ENCODE measurements at places on chromosomes 7 and 10. TPM values are rescaled to one million over a fixed set of nuclear protein-coding genes. Genes with fewer than 3 reads are reported as not detected.

DNA sequence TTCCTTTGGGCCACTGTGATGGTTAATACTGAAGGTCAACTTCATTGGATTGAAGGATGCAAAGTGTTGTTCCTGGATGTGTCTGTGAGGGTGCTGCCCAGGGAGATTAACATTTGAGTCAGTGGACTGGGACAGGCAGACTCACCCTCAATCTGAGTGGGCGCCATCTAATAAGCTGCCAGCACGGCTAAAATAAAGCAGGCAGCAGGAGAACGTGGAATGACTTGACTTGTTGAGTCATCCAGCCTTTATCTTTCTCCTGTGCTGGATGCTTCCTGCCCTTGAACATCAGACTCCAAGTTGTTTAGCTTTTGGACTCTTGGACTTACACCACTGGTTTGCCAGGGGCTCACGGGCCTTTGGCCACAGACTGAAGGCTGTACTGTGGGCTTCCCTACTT is 1046.9 kb downstream of the TYW1 start:
- no peaks in the 10 kb centered on the region for H3K27me3 ChIP-seq
- no peak for DNase-seq
- no peak overlapping the region for H3K27ac ChIP-seq
- no peaks in the 10 kb centered on the region for H3K4me1 ChIP-seq
- no peak overlapping the region for H3K4me3 ChIP-seq
- H3K36me3 ChIP-seq: no peaks in the 10 kb centered on the region

GRCh38 chr10:69213591-69214311 is 6.4 kb upstream of the HKDC1 start:
- peaks cover 58% of the 10 kb centered on the region for H3K4me1 ChIP-seq
- H3K4me3 ChIP-seq: no peak overlapping the region
- no peaks in the 10 kb centered on the region for H3K27me3 ChIP-seq
- H3K27ac ChIP-seq: no peak overlapping the region

- H3K4me1 ChIP-seq: no peaks in the 10 kb centered on the region
- DNase-seq: no peak
- no peak overlapping the region for H3K27ac ChIP-seq
- H3K27me3 ChIP-seq: peaks cover 50% of the 10 kb centered on the region
- no peak overlapping the region for H3K4me3 ChIP-seq
These were observed 17.9 kb downstream of the PLPP4 start for GRCh38 chr10:120474956-120475355.

GRCh38 chr10:5284311-5285057 is 80.3 kb upstream of the UCN3 start:
- no peak overlapping the region for H3K4me3 ChIP-seq
- H3K36me3 ChIP-seq: no peaks in the 10 kb centered on the region
- H3K27ac ChIP-seq: no peak overlapping the region
- H3K4me1 ChIP-seq: peaks cover 33% of the 10 kb centered on the region
- H3K27me3 ChIP-seq: no peaks in the 10 kb centered on the region

GRCh38 chr7:39073432-39073831 is 95.7 kb downstream of the POU6F2 start:
- no peak for DNase-seq
- H3K27me3 ChIP-seq: no peaks in the 10 kb centered on the region
- no peaks in the 10 kb centered on the region for H3K4me1 ChIP-seq
- no peak overlapping the region for H3K4me3 ChIP-seq
- no peak overlapping the region for H3K27ac ChIP-seq

- H3K27ac ChIP-seq: no peak overlapping the region
- no peaks in the 10 kb centered on the region for H3K36me3 ChIP-seq
- no peaks in the 10 kb centered on the region for H3K27me3 ChIP-seq
- no peak overlapping the region for H3K4me3 ChIP-seq
- peaks cover 8% of the 10 kb centered on the region for H3K4me1 ChIP-seq
These were observed 72.0 kb downstream of the KAT6B start for GRCh38 chr10:74898201-74898976.

GRCh38 chr10:113929522-113929921 is 75.1 kb downstream of the NHLRC2 start:
- no peak overlapping the region for H3K27ac ChIP-seq
- H3K36me3 ChIP-seq: no peaks in the 10 kb centered on the region
- no peaks in the 10 kb centered on the region for H3K4me1 ChIP-seq
- DNase-seq: no peak

DNA sequence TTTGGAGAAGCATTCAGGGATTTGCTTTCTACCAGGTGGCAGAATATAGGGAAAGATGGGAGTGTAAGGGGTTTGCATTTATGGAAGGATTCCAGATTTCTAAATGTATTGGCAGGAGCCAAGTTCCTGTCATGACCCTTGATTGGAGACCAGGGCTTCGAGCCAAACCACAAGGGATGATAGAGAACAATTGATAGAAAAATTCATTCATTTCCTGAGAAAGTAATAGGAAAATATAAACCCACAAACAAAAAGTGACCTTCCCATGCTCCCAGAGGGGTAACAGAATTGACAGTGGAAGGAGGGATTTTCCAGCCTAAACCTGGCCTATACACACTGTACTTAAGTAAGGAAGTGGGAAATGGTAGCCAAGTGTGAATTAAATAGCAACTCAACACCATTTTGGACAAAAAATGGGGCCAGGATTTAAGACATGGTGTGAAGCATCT is 22.4 kb upstream of the IFIT2 start:
- H3K27me3 ChIP-seq: no peaks in the 10 kb centered on the region
- peak overlapping the region; percentile 44 for H3K27ac ChIP-seq
- peaks cover 5% of the 10 kb centered on the region for H3K36me3 ChIP-seq
- H3K4me1 ChIP-seq: peaks cover 73% of the 10 kb centered on the region
- peak overlapping the region; percentile 2 for H3K4me3 ChIP-seq

- H3K4me1 ChIP-seq: peaks cover 11% of the 10 kb centered on the region
- H3K27me3 ChIP-seq: peaks cover 13% of the 10 kb centered on the region
- H3K36me3 ChIP-seq: peaks cover 16% of the 10 kb centered on the region
- no peak overlapping the region for H3K4me3 ChIP-seq
These were observed 828 bp upstream of the CFAP70 start for GRCh38 chr10:73359492-73359891.

- no peaks in the 10 kb centered on the region for H3K27me3 ChIP-seq
- no peak for DNase-seq
- no peaks in the 10 kb centered on the region for H3K36me3 ChIP-seq
- no peaks in the 10 kb centered on the region for H3K4me1 ChIP-seq
- no peak overlapping the region for H3K27ac ChIP-seq
These were observed 275.9 kb downstream of the SKAP2 start for GRCh38 chr7:26588511-26588910.

GRCh38 chr10:50400694-50401093 is 149.4 kb upstream of the ASAH2 start:
- H3K27ac ChIP-seq: no peak overlapping the region
- no peaks in the 10 kb centered on the region for H3K27me3 ChIP-seq
- no peak for DNase-seq
- no peaks in the 10 kb centered on the region for H3K36me3 ChIP-seq

GRCh38 chr10:96292971-96293920 is 11.0 kb upstream of the DNTT start:
- no peak overlapping the region for H3K27ac ChIP-seq
- H3K36me3 ChIP-seq: no peaks in the 10 kb centered on the region
- peaks cover 13% of the 10 kb centered on the region for H3K4me1 ChIP-seq
- peaks cover 25% of the 10 kb centered on the region for H3K27me3 ChIP-seq
- no peak overlapping the region for H3K4me3 ChIP-seq
- DNase-seq: no peak

DNA sequence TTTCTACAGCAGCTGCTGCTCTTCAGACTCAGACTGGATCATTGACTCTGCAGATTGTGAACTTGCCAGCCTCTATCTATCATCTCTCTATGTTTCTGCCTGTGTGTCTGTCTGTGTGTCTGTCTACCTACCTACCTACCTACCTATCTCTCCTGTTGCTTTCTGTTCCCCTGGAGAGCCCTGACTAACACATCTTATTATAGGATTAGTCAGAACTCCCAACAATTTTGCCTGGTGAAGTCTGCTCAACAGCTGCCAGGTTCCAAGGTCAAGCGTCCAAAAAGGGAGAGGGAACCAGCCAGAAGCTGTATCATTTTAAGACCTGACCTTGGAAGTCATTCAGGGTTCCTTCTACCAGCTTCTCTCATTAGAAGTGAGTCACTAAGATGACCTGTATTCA is 579.0 kb upstream of the DPP6 start:
- DNase-seq: no peak
- no peaks in the 10 kb centered on the region for H3K27me3 ChIP-seq
- H3K36me3 ChIP-seq: no peaks in the 10 kb centered on the region
- no peaks in the 10 kb centered on the region for H3K4me1 ChIP-seq

- no peak overlapping the region for H3K4me3 ChIP-seq
- no peak overlapping the region for H3K27ac ChIP-seq
- DNase-seq: no peak
- no peaks in the 10 kb centered on the region for H3K27me3 ChIP-seq
- peaks cover 39% of the 10 kb centered on the region for H3K4me1 ChIP-seq
These were observed 27.2 kb downstream of the GTF2IRD1 start for GRCh38 chr7:74480861-74481417.

DNA sequence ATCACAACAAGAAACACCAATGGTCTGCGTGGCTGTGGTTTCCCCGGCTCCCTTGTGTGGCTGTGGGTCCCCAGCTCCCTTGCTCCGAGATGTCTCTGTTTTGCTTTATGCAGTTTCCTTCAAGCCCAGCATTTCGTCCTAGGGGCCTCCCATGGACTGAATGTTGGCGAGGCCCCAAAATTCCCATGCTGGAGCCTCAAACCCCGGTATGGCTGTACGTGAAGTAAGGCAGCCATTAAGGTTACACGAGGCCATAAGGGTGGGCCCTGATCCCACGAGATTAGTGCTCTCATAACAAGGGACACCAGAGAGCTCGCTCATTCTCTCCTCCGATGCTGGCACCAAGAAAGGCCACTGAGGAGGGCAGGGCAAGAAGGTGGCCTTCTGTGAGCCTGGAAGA is 44.6 kb downstream of the INSIG1 start:
- DNase-seq: no peak
- no peak overlapping the region for H3K27ac ChIP-seq
- H3K4me1 ChIP-seq: no peaks in the 10 kb centered on the region
- no peaks in the 10 kb centered on the region for H3K36me3 ChIP-seq

GRCh38 chr7:110168010-110168409 is 922.9 kb upstream of the LRRN3 start:
- no peak for DNase-seq
- no peaks in the 10 kb centered on the region for H3K36me3 ChIP-seq
- H3K27ac ChIP-seq: no peak overlapping the region
- H3K27me3 ChIP-seq: no peaks in the 10 kb centered on the region
- no peaks in the 10 kb centered on the region for H3K4me1 ChIP-seq

DNA sequence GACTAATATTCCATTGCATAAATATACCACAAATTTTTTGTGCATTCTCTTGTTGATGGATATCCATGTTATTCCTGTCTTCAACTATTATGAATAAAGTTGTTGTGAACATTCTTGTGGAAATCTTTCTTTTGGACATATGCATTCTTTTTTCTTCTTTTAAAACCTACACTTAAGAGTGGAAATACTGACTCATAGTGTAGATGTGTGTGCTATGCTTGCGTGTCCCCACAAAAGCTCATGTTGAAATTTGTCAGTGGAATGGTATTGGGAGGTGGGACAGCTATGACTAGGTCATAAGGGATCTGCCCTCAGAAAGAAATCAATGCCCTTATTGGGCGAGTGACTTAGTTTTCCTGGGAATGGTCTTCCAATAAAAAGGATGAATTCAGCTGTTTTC is 203.6 kb upstream of the PRSS58 start:
- peaks cover 42% of the 10 kb centered on the region for H3K27me3 ChIP-seq
- H3K36me3 ChIP-seq: no peaks in the 10 kb centered on the region
- H3K27ac ChIP-seq: no peak overlapping the region
- no peak for DNase-seq
- H3K4me1 ChIP-seq: peaks cover 11% of the 10 kb centered on the region

DNA sequence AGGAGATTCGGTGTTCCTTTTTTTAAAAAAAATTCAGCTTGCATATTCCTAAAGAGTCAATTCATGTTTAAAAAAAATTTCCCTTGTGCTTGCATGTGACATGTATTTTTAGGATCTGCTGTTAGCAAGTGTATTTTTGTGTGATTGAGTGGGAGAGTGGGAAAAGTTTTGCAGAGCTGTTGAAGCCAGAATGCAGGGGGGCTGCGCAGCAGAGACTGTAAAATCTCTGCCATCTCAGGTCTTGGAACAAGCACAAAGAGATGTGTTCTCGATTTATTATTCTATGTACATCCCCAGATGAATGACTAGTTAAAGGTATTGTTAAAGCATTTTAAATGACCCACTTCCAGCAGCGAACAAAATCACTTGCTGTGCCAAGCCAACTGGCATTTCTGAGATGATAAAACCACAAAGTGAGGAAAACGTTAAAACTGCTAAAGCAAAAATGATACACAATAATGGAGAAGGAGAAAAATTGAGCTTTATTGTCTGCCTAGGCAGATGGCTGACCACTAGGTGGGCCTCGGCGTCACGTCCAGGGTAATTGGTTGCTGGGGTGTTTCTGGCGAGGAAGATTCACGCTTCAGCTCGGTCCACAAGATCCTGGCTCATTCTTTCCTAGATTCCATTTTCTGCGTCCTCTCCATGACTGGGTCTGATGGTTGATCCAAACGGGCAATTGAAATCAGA is 67.0 kb upstream of the ATRNL1 start:
- no peak for DNase-seq
- H3K4me3 ChIP-seq: no peak overlapping the region
- H3K4me1 ChIP-seq: no peaks in the 10 kb centered on the region
- no peaks in the 10 kb centered on the region for H3K36me3 ChIP-seq

DNA sequence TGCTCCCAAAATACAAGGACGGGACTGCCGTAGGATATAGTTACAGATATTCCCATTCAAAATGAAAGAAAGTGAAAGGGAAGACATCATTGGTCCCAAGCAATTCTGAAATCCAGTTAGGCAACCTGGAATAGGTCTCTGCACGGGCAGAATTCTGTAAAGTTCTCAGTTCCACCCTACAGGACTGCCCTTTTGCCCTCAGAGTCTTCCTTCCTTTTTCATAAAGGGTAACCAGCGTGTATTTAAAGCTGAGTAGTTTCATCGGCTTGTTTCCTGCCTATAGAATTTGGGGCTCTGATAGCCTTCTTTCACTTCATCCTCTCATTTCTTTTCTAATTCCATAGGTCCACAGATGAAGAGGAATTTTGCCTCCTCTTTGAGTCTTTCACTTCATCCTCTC is 20.0 kb downstream of the COPG2 start:
- H3K36me3 ChIP-seq: no peaks in the 10 kb centered on the region
- H3K27ac ChIP-seq: no peak overlapping the region
- H3K4me3 ChIP-seq: no peak overlapping the region
- H3K4me1 ChIP-seq: no peaks in the 10 kb centered on the region
- no peaks in the 10 kb centered on the region for H3K27me3 ChIP-seq

GRCh38 chr7:128703609-128704241 is 31.6 kb downstream of the GARIN1A start:
- no peak overlapping the region for H3K4me3 ChIP-seq
- DNase-seq: no peak
- H3K27me3 ChIP-seq: peaks cover 2% of the 10 kb centered on the region

Gene GRID2IP
- total RNA-seq: 1.4 TPM

Gene GIMAP7
- not detected for total RNA-seq

Gene CALML5
- total RNA-seq: not detected

Gene FBXW4
- total RNA-seq: 18.7 TPM

Gene AOAH
- total RNA-seq: not detected

Gene TAS2R40
- not detected for total RNA-seq

Gene PTF1A
- total RNA-seq: not detected

Gene CLEC2L
- not detected for total RNA-seq

Gene ZPBP
- not detected for total RNA-seq
